Stimulated activated CD4-positive, alpha-beta T cell treated with anti-CD3 and anti-CD28 coated beads, Interleukin-15, amount 100 ng/mL, for 1 hour (primary cell): ENCODE measurements at places on chromosomes 16 and 17.

- no peak for DNase-seq
Observed at GRCh38 chr16:16022683-16023064, 73.3 kb downstream of the ABCC1 start.

DNA sequence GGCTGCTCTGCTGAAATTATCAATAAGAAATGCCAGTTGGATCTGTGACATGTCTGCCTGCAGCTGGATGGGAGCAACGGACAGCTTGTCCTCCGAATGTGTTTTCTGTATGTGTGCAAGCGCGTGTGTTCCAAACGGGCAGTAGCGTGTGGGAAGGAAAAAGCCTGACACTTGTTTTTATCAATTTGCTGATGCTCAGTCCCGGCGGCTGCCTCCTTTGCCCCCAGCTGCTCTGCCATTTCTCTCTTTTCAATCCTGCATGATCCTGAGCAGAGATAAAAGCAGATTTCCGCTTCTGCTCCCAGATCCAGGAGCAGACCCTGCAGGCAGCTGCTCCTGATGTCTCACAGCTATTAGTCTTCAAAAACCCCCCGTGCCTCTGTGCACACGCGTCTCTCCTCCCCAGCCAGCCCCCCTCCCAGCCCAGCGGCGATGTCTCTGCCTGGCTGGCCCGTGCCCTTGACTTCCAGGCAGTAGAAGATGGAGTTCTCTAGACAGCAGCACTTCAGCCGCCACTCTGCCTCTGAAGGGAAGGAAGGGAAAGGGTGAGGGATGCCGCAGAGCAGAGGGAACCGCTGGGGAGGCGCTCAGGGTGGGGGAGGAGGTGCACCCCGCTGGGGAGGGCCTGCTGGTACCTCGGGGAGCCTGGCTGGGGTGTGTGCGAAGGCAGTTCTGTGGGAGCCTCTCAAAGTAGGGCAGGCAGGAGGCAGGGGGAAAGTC is 4.1 kb downstream of the PRCD start:
- no peak for DNase-seq

DNA sequence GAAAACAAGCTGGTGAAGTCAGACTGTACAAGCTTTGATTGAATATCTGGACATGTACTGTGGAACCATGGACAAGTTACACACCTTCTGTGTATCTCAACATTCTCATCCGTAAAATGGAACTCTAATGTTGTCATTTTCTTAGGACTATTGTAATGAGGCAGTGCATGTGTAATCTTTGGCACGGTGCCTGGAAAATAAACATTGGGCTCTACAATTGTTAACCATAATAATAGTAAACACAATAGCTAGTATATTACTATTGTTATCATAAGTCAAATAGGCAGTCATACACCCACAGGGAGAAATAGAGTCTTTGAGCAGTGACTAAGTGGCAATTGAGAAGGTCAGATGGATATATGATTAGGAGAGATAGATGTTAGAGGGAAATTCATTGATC is 39.8 kb upstream of the ANKFN1 start:
- no peak for DNase-seq

DNA sequence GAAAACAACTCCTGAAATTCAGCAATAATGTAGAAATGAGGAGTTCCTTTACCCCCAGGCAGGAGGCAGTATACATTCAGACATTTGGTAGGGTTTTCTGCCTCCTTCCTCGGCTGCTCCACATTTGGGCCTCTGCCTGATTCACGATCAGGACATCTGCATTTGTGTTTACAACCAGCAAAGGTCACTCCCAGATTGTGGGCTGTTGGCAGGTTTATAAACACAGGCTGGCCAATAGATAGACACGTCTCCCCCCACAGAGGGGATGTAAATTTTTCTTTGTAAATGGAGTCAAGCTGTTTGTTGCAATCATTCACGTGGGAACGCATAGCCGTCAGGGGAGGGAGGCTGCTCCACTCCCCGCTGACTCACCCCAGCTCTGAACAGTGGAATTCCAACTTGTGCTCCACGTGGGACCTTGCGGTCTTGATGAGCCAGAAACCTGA is 252.1 kb upstream of the N4BP1 start:
- no peak for DNase-seq

- no peak for DNase-seq
Observed at GRCh38 chr16:85113168-85113733, 979 bp upstream of the CIBAR2 start.

DNA sequence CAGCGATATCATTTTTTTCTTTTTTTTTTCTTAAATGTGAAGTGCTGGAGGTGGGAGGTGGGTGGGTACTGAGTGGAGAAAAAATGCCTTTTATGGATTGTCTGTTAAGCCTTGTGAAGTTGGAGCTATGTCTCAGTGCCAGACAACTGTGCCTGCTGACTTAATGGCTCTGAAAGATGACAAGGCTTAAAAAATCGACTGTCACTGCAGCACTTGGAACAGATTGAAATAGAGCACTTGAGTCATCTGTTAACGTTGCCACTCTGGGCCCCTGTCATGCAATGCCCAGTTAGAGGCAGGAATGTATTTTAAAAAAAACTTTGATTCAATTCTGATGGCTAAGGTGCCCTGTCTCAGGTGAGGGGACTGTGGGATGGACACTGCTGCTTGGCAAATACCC is 108.2 kb upstream of the HS3ST2 start:
- DNase-seq: no peak

GRCh38 chr16:10708969-10709368 is 14.2 kb upstream of the TEKT5 start:
- DNase-seq: no peak

GRCh38 chr16:21613781-21614180 is 14.4 kb downstream of the METTL9 start:
- no peak for DNase-seq

DNA sequence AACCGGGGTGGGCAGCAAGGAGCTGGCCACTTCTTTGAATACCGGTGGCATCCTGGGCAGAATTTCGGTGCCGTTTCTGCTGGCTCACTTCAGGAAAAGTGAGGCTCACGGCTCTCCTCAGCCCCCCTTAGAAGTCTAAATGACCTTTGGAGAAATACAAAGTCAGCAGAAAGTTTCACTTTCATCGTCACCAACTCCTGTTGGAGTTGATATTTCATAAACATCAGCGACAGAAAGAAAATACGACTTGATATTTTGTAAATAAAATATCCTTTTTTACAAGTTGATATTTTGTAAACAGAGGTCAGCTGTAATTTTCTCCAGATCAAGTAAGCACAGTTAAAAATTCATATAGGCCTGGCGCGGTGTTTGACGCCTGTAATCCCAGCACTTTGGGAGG is 781 bp downstream of the ZNF75A start:
- no peak for DNase-seq
